ENCODE measurements at places on chromosomes 13 and 19.

GRCh38 chr13:40777166-40777808 is 6.3 kb upstream of the MRPS31 start:
- peak; percentile 70 for DNase-seq

DNA sequence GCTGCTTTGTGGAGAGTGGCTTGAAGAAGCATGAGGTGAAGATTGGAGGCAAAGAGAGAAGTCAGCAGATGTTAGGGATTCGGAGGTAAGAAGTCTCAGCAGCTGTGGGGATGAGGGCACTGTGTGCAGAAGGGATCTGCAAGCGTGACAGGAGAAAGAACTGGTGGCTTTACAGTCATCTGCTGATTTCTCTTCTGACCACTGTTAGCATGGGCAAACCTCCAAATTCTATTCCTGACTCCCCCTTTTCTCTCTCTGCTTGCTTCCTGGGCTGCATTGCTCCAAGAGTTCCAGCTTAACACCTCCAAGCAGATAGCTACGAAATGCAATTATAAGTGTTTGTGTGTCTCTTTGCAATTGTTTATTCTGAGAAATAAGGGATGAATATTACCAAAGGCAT is 159.6 kb downstream of the GGACT start:
- no peak for DNase-seq

DNA sequence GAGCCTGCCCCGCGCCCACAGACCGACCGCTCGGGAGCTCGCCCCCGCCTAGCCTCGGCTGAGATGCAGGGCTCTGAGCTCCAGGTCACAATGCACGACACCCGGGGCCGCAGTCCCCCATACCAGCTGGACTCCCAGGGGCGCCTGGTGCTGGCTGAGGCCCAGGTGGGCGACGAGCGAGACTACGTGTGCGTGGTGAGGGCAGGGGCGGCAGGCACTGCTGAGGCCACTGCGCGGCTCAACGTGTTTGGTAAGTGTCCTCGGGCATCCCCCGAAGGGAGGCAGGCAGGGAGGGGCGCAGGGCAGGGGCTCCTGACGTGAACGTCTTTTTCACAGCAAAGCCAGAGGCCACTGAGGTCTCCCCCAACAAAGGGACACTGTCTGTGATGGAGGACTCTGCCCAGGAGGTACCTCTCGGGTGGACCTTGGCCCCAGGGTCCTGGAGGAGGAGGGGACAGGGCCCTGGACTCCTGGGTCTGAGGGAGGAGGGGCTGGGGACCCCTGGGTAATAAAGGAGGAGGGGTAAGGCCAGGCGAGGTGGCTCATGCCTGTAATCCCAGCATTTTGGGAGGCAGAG is 3.3 kb downstream of the BCAM start:
- no peak for DNase-seq

- peak; percentile 39 for DNase-seq
Observed at GRCh38 chr19:6412447-6413091, 12.0 kb downstream of the KHSRP start.

DNA sequence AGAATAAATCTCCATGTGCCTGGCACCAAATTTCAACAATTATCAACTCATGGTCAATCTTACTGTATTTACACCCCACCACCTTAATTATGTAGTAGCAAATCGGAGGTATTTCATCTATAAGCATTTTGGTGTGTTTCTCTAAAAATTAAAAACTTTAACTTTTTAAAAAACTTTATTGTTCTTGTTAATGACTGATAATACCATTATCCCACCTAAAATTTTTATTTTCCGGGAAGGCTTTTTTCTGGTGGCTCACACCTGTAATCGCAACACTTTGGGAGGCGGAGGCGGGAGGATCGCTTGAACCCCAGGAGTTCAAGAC is 453 bp upstream of the PDCD2L start:
- DNase-seq = no peak

- no peak for DNase-seq
Observed at GRCh38 chr19:40633207-40633606, 32.0 kb downstream of the LTBP4 start.

- DNase-seq = peak; percentile 87
Observed at GRCh38 chr19:50607874-50608785, 31.6 kb downstream of the SYT3 start.

- DNase-seq = no peak
Observed at GRCh38 chr19:2127758-2128157, 23.6 kb downstream of the AP3D1 start.

DNA sequence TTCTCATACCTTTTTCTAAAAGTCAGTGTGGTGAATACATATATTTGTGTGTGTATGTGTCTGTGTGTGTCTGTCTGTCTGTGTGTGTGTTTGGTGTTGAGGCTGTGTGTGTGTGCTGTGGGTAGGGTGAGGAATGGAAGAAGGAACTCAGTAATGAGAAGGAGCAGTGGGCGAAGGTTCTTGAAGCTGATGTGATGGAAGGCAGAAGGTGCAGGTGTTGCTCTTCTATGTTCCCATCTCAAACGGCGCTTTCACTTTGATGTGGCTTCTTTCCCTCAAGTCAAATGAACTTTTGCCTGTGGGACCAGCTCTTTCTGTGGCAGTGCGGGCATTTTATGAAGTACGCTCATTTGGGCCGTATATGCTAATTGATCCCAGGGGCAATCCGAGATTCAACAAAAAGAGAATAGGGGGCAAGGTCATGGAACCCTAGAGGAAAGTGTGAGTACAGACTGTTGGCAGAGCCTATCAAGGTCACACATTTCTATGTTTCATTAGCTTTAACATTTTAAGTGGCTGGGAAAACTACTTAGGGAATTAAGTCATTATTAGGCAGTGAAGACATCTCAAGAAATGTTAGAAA is 15.2 kb downstream of the BIVM start:
- DNase-seq = no peak

DNA sequence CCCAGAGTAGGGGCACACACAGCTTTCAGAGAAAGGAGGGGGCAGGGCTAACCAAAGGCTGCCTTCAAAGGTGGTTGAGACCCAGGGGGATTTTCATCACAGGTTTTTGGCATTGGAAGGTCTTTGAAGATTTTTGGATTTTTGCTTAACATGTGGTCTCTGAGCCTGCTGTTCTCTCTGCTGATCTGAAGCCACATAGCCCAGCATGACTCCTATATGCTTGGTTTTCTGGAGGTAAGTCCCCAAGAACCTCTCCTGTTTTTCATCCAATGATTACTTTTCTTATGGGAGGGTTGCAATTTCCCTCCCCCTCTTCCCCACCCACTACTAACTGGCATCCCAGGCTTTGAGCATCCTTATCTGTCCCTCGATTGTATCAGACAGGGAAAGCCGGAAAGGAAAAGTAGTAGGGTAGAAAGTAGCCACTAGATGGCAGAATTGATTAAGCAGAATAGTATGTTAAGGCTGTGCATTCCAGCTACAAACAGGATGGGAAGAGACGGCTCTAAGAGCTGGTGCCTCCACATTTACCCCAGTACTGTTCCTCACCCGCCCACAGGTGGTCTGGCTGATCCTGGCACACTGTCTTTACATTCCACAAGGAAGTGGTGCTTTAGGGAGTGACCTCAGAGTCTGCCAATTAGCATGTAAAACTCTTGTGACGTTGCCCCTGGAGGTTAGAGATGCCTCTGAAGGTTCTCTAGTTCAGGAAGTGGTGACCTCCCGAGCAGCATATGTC is 218.9 kb upstream of the EDNRB start:
- DNase-seq = peak; percentile 41

GRCh38 chr19:34310494-34310981 is 54.5 kb upstream of the GPI start:
- DNase-seq = peak; percentile 24

- no peak for DNase-seq
Observed at GRCh38 chr19:38649305-38650171, 2.1 kb downstream of the ACTN4 start.

- DNase-seq = no peak
Observed at GRCh38 chr13:76330761-76331160, 555.4 kb downstream of the KCTD12 start.

DNA sequence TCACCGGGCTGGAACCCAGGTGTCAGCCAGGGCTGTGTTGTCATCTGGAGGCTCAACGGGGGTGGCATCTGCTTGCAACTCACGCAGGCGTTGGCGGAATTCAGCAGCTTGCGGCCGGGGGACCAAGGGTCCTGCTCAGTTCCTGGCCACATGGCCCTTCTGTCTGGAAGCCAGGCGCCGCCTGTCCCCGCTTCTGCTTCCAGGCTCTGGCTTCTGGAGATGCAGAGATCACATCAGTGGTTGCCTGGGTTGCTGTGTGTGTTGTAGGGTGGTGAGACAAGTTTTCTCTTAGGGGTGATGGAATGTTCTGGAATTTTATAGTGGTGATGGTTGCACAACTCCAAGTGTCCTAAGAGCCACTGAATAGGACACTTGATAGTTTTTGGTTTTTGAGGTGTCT is 5.0 kb downstream of the ADAT3 start:
- no peak for DNase-seq

DNA sequence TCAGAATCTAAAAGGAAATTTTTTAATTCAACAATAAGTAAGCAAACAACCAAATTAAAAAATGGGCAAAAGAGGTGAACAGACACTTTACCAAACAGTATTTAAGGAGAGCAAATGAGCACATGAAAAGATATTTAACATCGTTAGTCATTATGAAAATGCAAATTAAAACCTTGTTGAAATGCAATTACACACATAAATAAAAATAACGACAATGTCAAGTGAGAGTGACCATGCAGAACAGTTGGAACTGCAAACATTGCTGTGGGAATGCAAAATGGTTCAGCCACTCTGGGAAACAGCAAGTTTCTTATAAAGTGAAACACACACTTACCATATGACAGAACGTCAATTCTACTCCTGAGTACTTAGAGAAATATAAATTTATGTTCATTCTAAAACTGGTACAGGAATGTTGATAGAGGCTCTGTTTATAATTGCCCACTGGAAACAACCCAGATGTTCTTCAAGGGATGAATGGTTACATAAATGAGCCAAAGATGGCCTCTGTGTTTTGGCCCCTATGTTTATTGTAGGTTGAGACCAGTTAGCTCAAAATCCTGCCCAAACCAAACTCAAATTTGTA is 678.1 kb downstream of the UQCRFS1 start:
- no peak for DNase-seq

DNA sequence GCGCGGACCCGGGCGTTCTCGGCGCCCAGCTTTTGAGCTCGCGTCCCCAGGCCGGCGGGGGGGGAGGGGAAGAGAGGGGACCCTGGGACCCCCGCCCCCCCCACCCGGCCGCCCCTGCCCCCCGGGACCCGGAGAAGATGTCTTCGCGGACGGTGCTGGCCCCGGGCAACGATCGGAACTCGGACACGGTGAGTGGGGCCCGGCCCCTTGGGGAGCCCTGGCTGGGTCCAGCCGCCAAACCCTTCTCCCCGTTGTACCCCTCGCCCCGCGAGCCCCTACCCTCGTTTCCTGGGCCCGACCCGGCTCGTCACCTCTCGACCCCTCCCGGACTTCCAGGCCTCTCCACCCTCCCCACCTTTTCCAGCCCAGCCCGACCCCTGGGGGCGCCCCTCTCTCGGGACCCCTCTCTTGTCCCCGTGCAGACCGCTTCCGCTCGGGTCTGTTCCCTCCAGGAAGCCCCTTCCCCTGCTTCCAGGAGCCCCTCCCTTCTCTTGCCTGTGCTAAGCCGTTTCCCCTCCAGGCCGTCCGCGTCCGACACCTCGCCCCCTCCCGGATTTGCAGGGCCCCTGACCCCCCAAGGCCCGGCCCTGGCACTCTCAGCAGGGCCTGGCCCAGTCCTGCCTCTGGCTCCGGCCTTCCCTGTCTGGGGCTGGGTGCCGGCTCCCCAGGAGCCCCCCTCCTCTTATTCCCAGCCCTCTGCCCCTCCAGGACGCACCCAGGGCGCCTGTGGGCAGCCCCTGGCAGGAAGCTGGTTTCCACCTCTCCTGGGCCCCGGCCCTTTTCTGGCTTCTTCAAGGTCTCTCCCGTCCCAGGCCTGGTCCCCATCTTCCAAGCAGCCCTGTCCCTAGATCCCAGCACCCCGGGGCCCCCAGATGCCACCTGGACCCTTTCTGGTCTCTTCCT is 632 bp downstream of the MARK4 start:
- DNase-seq = peak; percentile 19

DNA sequence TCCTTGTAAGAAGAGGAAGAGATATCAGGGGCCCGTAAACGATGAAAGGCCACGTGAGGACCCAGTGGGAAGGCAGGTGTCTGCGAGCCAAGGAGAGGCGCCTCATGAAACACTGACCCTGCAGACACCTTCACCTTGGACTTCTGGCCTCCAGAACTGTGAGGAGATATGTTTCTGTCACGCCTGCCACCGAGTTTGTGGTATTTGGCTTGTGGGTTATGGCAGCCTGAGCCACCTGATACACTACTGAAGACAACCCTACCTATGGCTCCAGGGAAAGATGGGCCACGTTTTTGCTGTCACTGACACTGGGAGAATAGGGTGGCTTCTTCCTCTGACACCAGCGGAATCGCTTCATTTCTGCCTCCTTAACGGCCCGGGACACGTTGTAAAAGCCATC is 217.5 kb upstream of the MAB21L1 start:
- no peak for DNase-seq

- no peak for DNase-seq
Observed at GRCh38 chr19:33306853-33307792, 4.8 kb upstream of the CEBPA start.

- DNase-seq = no peak
Observed at GRCh38 chr19:10983026-10983425, 22.2 kb downstream of the SMARCA4 start.

- peak; percentile 17 for DNase-seq
Observed at GRCh38 chr13:27293076-27293691, 22.6 kb downstream of the RASL11A start.

DNA sequence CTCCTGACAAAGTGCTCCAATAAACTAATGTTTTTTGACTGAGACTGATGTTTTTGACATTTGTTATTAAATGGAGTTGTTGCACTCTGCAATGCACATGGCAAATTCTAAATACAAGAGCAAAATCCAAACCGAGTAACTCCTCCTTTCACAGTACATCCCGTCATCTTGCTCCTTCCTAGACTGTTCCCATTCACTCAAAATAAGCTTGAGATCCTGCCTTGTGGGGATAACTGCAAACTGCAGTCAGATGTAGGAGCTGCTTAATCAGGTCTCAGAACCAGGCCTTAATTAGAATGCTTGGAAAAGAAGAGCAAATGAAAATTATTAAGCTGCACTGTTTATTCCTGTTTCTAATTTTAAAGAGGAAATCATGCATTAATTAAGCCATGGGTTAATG is 134.8 kb upstream of the SPRY2 start:
- no peak for DNase-seq

DNA sequence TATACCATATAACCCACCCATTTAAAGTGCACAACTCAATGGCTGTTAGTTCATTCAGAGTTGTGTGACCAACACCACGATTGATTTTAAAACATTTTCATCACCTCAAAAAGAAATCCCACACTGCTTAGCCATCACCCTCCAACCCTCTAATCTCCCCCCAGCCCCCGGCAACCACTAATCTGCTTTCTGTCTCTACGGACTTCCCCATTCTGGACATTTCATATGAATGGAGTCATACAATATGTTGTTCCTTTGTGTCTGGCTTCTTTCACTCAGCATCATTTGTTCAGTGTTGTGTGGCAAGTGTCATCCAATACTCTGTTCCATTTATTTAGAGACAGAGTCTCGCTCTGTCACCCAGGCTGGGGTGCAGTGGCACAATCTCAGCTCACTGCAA is 4.0 kb upstream of the PNMA8B start:
- DNase-seq = no peak

- DNase-seq = no peak
Observed at GRCh38 chr19:2303211-2303798, 4.6 kb downstream of the LINGO3 start.

- DNase-seq = no peak
Observed at GRCh38 chr13:48545608-48546007, 12.7 kb upstream of the RCBTB2 start.

- DNase-seq = no peak
Observed at GRCh38 chr19:54096617-54097106, 3.9 kb downstream of the OSCAR start.

Data from CD4-positive, alpha-beta T cell treated with Interleukin-4 for 1 hour (primary cell).